ENCODE measurements at places on chromosomes 12 and 14.

- DNase-seq = no peak
Observed at GRCh38 chr12:124829008-124829707, 34.5 kb downstream of the SCARB1 start.

DNA sequence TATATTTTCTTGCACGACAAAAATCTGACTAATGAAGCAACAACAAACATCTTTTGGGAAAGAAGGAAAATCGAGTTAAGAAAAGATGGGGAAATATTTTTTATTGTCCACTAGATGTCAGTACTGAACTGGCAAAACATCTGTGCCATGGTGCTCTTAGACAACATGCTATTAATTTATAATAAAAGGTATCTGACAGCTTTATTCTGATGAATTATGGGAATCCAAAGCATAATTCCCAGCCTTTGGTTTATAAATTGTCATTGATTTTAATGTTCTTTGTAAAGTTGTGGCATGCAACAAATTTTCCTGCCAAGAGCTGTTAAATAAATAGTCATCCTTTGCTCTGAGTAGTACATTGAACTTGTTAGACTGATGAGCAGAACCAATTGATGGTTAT lies 231.2 kb downstream of the ETNK1 start:
- DNase-seq = no peak

GRCh38 chr14:37585971-37586796 lies 8.9 kb downstream of the FOXA1 start:
- DNase-seq = no peak

- DNase-seq = no peak
Observed at GRCh38 chr14:68576496-68577244, 216.2 kb downstream of the ZFP36L1 start.
